ENCODE measurements at places on chromosomes 4 and X.

DNA sequence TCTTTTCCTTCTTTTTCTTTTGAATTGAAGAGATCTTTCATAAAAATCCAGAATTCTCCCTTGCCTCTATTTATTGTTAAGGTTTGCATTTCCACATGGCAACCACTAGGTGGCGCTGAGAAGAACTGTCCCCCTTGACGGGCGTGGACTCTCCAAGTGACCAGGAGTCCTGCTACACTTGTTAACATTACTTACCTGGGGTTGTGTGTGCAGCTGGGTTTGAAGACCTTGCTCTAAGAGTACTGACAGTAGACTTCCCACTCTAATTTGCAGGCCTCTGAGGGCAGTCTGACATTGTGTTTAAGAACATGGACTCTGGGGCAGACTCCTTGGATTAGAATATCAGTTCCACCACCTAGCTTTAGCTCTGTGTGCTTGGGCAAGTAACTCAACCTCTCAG is 52.8 kb downstream of the GPRIN3 start:
- no peak for DNase-seq

DNA sequence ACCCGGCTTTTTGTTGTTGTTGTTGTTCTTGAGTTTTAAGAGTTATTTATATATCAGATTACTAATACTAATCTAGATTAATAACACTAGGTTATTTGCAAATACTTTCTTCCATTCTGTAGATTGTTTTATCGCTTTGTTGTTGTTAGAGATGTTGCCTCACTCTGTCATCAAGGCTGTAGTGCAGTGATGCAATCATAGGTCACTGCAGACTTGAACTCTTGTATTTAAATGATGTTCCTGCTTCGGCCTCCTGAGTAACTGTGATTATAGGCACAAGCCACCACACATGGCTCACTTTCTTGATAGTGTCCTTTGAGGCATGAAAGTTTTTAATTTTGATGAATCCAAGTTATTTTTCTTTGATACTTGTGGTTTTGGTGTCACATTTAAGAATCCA is 129.0 kb downstream of the VSIG4 start:
- no peak for DNase-seq

DNA sequence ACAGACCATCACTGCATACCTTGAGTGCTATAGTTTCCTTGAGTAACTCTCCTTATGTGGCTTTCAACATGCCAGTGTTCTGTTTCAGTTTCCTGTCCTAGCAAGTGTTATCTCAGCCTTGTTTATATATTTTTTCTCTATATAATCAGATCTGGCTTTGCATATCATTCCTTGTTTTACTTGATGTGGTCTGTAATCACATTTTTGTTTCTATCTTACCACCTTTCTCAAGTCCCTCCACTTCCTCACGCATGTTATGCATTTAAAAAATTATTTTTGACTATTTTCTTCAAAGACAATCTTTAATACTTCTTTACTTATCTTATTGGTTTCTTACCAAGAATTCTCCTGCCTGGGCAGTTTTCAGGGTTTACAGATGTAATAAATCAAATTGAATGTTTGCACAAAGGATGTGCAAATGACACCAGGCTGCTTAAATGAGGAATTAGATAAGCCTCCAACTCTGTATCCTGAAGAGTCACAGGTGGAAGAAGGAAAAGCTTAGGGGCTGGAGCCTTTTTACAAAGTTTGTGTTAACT is 351.2 kb downstream of the BMPR1B start:
- no peak for DNase-seq

GRCh38 chrX:55008571-55009358 is 8.6 kb downstream of the APEX2 start:
- no peak for DNase-seq

- no peak for DNase-seq
These were observed 44.4 kb downstream of the PSAPL1 start for GRCh38 chr4:7390336-7390735.

DNA sequence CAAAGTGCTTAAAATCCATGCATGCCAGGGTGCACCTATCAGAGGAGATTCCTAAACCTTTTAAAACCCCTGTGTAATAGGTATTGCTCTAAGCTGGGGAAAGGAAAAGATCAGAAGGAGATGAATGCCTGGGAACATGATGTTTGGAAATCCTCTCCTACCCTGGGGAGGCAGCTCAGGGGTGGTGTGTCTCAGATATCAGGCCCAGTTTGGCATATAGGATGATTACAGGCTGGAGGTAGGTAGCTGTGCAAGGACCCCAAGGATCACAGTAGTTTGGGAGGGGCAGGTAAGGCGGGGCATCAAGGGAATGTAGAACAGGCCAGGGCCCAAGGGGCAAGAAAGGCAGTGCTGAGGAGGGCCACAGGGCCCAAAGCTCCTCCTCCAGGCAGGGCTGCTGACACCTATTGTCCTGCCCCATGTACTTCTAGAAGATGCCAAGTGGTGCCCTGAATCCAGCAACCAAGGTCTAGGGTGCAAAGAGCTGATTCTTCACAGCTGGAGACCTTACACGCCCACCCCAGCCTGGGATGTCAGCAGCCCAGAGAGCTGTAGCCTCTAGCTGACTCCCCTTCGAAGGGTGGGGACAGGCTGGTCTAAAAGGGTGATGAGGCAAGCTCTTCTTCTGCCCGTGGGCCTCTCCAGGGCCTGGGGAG is 17.6 kb downstream of the SASH3 start:
- no peak for DNase-seq

- DNase-seq = no peak
These were observed 282.7 kb downstream of the UNC5C start for GRCh38 chr4:95265814-95266740.

DNA sequence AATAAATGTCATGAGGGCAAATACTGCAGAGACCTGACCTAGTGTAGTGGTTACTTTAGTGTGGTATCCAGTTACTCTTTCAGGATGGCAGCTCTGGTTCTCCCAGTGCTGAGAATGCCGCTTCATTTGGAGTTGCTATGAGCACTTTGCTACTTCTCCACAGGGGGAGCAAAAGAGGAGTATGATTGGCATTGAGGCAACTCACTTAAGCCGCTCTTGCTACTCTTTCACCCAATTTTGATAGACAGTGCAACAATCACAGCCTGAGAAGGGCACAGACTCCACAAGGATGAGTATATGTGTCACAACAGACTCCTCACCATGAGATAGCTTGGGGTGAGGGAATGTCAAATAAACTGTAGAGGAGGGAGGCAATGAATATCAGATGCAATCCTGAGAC is 81.2 kb downstream of the NPY1R start:
- no peak for DNase-seq

DNA sequence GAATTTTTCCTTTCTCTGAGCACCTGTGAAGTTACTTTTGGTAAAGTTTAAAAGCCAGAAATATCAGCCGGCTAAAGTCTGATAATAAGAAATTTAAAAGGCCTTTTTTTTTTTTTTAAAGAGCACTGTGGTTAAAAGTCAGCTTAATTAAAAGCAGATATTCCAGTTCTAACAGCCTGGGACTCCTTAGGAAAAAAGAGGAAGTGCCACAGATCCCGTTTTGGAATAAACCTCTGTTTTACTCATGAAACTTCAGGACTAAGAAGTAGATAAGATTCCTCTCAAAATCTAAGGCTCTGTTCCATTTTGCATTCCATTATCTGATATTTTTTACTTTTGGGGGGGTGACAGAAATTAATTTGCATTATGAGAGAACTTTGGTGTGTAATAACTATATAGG is 37.8 kb downstream of the ABCB7 start:
- no peak for DNase-seq

DNA sequence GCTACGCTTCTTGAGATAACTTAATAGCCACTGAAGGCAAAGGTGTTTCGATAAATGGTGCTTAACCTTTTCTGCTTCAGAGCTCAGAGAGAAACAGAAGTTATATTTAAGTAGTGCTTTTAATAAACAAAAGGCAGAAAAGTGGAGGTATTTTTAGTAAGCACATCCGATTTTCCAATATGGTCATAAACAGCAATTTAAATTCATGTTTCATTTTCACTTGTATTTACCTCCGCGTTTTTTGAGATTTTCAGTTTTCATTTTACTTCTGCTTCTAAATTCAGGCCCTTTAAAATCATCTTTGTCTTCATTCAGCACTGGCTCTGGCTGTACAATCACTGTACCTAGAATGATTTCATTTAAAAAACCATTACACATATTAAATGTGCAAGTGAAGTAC is 92.4 kb downstream of the ATRX start:
- DNase-seq = no peak

DNA sequence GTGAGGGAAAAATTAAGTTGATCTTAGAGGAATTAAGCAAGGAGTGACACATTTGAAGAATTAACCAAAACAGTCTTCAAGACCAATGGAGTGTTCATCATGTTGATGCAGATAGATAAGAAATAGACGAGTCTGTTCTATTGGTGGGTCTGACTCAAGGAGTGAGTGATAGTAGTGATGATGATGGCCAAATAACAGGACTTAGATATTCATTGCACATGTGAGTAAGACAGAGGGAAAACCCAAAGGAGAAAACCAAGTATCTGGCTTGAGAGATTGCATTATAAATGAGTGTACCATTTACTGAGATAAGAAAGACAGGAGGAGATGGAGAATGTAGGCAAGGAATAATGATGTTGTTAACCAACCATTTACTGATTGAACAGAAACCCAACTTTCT is 321.3 kb downstream of the ADGRL3 start:
- DNase-seq = no peak

DNA sequence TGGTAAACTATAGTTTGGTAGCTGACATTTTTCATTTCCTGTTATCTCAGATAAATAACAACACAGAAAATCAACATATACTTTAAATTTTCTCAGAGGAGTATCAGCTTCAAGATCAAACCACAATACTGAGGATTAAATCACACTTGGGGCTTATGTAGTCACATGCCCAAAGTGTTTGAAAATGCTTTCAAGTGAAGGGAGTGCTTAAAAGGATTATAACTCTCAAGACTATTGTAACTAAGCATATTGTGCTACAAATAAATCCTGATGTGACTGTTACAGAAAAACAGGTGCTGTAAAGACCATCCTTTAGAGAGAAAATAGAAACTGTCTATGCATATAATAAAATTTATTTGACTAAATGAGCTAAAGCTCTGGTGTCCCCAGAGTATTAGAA is 887.6 kb downstream of the ADGRL3 start:
- no peak for DNase-seq

DNA sequence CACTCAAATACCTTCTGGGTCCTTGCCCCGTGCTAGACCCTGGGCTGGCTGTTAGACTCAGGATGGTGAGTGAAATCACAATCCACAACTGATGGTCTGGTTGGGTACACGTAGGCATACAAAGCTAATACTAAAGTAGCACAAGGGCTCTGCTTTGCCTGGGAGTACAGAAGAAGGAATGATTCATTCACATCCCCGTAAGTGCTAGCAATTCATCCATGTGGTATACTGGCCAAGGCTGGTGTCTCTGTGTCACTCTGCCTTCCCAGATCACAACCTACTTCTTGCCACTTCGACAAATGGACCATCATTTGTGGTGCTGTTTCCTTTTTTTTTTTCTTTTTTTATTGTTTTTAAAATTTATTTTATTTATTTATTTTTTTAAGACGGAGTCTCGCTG is 19.7 kb upstream of the RBM47 start:
- DNase-seq = no peak

DNA sequence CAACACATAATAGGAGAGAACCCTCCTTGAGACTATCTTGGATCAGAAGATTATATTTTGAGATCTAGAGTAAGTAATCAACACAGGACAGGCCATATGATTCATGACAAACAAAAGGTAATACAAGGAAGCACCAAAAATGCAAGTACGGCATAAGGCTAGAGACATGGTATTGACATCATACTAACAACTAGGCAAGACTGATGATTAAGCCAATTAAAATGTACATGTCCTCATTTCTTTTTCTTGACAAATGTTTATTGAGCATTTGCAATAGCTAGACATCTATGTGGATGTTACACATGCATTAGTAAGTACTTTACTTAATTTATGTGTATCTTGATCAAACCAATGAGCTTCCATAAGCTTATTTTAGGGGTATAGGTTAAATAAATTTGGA is 695.7 kb upstream of the GALNTL6 start:
- no peak for DNase-seq

GRCh38 chr4:64796581-64796980 is 387.3 kb upstream of the TECRL start:
- DNase-seq = no peak

- DNase-seq = no peak
These were observed 25.7 kb downstream of the ZNF185 start for GRCh38 chrX:152923599-152923998.

- no peak for DNase-seq
These were observed 40.0 kb downstream of the SEPTIN11 start for GRCh38 chr4:76989391-76990061.

DNA sequence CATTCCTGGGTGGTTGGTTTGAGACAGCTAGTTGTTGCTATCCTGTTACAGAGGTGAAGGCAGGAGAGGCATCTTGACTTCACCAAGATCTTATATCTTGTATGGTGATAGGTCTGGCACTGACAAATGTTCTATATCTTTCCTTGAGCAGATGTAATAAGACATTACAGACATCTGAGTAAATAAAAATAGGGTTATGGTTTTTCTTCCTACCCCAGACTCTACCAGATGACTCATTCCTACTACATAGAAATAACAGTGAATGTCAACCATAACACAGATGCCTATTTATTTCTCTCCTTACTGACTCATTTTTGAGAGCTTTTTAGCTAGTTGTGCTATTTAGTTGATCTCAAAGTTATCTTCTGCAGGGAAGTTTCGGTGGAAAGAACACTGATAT is 21.9 kb downstream of the HNRNPH2 start:
- no peak for DNase-seq

DNA sequence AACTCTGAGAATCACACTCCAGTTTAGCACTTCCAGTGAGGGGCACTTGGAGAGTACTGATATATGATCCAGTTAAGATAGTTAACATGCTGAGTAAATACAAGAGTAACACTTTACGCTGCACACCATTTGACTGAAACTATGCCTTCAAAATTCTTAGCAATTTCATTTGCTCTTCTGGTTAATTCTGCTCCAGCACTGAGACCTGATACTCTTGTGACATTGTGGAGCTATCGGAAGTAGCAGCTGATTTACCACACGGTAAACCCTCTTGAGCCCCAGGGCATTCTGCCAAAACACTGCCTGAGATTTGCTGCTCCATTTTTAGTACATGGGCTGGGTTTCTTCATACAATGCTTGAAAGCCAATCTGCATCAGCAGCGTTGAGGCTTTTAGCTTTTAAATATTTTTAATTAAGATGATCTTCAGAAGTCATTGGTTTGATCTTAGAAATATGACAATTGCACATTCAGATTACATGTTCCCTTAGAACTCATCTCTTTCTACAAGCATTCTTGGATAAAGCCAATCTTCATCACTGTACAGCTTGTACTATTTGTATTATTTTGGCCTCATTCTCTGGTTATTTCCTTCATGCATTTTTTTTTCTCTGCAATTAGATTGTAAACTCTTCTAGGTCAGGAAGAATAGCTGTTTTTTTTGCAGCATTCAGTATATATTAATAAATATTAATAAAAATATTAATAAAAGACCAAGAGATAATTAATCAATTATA is 67.8 kb upstream of the ETNPPL start:
- no peak for DNase-seq

- no peak for DNase-seq
These were observed 116.2 kb downstream of the PDHA2 start for GRCh38 chr4:95956094-95956493.

Measured in T1000 (cell line).